ENCODE measurements at places on chromosomes 1 and 21.

- DNase-seq: no peak
Observed at GRCh38 chr1:225469051-225469450, 41.2 kb upstream of the LBR start.

DNA sequence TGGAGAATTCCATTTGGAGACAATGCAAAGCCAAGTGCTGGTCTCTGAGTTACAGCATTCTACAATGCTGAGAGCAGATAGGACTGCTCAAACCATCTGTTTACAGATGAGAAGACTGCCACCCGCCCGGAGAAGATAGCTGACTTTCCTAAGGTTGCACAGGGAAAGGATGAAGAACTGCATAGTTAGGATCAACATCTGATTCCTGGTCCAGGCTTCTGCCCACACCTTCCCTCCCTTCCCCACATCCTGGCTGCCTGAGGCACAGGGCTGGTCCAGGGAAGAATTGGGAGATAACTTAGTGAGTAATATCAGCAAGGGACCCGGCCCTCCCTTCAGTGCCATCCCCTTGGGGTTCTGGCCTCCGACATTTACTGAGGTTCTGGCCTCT lies 2.0 kb downstream of the SERINC2 start:
- no peak for DNase-seq

- DNase-seq: no peak
Observed at GRCh38 chr1:40780678-40781607, 2.6 kb upstream of the KCNQ4 start.

DNA sequence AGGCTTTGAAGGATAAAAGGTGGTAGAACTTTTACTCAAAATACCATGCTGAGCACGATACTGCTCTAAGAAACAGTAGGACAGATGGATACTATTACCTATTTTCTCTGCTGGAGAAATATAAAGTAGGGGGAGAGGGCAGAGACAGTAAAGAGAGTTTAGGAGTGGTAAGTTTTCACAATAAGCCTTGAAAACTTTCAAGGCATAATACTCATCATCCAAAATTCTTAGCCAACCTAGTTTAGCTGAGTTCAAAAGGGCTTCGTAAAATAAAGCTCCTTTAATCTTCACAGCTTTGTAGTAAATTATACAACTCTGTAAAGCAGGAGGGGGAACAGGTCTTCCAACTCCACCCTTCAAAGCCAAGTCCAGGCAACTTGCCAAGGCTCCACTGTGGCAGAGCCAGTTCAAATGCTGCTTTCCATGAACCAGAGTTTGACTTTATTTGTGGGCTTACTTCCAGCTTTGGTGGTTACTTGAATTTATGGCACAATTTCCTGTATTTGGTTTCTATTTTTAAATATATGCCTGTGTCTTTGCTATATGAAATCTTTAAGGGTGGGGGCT lies 15.5 kb downstream of the TEX38 start:
- DNase-seq: peak; percentile 52

- no peak for DNase-seq
Observed at GRCh38 chr1:181081395-181081794, 7.1 kb upstream of the IER5 start.

DNA sequence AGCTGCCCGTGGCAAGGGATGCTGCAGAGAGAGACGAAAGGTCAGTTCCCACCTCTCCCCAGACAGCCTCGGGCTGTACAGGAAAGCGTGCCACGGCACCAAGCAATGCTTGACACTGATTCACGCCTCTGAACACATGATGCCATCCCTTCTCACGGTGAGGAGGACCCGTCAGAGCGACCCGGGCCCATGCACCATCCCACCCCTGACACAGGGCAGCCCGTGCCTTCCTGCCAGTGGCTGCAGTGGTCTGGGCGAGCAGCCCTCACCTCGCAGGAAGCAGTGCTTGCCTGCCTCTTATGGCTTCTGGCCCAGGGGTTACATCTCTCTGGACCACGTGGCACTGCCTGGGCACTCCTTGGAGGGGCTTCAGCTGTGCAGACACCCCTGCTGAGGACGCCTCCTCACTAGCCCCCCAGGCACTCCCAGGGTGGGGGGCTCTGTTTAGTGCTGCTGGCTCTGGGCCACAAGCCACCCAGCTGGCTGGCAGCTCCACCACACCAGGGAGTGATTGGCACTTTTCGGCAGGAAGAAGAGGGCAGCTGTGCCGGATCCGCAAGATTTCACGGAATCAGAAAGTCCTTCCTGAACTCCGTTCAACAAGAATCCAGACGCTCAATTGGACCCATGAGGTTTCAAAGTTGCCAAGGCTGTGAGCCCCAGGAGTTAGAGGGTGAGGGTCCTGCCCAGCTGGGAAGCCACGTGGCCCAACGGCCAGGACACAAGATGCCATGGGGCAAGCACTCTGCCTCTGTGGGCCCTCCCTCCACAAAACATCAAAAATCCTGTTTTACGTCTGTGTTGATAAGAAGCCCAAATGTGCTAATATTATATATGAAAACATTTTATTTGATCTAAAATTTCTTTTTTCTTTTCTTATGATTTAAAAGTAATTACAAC lies 34.8 kb upstream of the SLC19A1 start:
- no peak for DNase-seq

GRCh38 chr1:235911876-235912275 lies 45.2 kb upstream of the LYST start:
- DNase-seq: no peak

GRCh38 chr1:89945852-89946476 lies 48.9 kb upstream of the ZNF326 start:
- peak; percentile 26 for DNase-seq

DNA sequence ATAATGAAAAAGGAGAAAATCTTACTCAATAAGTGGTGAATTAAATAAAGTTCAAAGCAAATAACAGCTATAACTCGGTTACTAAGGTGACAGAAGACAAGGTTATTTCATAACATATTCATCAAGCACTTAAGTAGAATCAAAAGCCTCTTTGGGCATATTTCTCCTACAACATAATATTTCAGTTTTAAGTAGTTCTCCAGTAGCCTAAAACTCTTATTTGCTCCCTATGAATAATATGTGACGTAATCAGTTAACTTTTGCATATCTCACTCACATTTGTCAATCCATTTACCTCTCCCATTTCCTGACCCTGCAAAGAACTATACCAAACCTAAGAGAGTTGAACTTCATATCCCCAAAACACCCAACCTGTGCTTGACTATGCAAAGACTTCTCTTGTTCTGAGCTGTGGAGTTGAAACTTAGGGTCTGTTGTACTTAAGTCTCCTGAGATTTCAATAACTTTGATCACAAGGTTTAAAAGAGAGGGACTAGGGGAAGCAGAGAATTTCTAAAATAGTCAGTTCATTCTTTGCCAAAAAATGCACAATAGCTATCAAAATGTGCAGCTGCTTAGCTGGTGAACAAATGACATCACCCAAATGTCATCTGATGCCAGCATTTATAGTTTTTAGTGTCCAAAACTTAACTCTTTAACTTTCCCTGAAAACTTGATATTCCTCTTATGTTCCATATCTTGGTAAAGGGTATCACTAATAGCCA lies 37.2 kb downstream of the TTLL7 start:
- no peak for DNase-seq

DNA sequence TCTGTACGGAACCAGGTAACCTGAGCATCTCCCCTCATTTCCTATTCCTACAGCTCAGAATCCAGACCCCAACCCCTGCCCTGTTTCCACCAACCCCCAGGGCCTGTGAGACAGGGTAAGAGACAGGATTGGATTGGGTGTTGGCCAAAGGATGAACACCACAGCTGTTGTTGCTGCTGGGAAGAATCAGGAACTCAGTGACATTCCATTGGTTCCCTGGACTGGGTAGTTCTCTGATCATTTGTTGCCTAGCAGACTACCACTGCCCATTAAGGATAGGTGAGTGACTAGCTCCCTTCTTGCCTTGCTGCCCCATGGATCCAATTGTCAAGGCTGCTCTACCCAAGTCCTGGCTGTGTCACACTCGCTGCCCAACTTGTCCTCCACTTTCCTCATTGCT lies 10.0 kb downstream of the NCSTN start:
- peak; percentile 33 for DNase-seq

DNA sequence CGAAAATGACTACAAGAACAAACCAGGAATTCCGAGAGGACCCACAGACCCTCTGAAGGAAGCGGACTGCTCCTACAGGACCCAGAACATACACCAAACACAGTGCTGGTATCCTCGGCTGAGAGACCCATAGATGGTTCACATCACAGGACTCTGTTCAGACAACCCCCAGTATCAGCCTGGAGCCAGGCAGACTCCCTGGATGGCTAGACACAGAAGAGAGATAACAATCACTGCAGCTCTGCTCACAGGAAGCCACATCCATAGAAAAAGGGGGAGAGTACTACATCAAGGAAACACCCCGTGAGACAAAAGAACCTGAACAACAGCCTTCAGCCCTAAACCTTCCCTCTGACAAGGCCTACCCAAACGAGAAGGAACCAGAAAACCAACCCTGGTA lies 434.0 kb upstream of the NR5A2 start:
- no peak for DNase-seq

GRCh38 chr21:33561373-33561772 lies 18.5 kb downstream of the SON start:
- peak; percentile 35 for DNase-seq

DNA sequence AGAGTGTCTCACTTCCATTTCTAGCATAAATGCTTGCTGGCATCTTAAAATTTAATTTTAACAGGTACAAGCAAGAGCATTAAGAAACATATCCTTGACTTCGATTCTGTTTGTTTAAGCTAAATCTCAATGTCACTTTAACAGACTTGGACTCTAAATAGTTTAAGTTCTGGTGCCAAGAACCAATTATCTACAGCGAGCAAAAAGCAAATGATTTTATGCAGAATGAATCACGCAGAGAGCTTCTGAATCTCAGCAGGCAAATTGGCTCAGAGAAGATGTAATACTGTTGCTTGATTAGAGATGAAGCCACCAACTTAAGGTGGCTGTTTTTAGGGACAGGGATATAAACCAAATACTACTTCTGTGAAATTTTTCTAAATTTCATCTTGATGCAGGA lies 117.0 kb upstream of the PLD5 start:
- no peak for DNase-seq
